ENCODE measurements at places on chromosomes 6 and 20.

- DNase-seq = peak; percentile 42
Observed at GRCh38 chr20:63740070-63740626, 572 bp downstream of the SLC2A4RG start.

- no peak for DNase-seq
Observed at GRCh38 chr6:137407816-137408215, 86.4 kb downstream of the OLIG3 start.

- no peak for DNase-seq
Observed at GRCh38 chr6:156851454-156851921, 74.3 kb downstream of the ARID1B start.

DNA sequence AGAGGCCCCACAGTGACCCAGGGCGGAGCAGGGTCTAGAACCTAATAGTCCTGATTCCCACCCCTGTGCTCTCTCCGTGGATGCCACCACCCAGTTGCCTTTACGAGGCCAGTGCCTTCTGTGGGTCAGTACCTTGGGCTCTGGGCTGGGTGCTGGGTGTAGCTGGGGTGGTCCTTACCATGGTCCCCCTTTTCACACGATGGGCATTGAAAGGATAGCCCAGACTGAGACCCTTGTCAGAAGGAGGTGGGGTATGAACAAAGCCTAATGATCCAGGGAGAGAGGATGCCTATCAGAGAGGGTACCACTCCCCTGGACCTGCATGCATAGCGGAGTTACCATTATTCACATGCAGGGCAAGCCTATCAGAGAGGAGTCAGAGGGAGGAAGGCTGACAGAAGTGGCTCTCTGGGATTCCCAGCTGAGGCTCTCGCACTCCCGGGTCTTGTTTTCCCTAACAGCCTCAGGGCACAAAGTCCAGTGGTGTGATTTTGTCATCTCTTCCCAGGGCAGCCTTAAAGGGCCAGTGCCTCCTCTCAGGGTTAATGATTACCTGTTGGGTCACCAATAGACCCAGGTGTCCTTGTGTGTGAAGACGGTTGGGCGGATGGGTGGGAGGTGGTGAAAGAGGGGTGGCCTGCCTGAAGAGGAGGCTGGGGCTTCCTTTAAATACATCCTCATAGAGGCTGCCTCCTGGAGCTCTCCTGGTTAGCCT lies 36.2 kb downstream of the VEGFA start:
- peak; percentile 90 for DNase-seq

GRCh38 chr6:144216668-144217218 lies 66.4 kb downstream of the STX11 start:
- no peak for DNase-seq

Data from Peyer's patch (tissue), 4 donors.